ENCODE measurements at places on chromosomes 7 and 10. TPM values are rescaled to one million over a fixed set of nuclear protein-coding genes. Genes with fewer than 3 reads are reported as not detected.

DNA sequence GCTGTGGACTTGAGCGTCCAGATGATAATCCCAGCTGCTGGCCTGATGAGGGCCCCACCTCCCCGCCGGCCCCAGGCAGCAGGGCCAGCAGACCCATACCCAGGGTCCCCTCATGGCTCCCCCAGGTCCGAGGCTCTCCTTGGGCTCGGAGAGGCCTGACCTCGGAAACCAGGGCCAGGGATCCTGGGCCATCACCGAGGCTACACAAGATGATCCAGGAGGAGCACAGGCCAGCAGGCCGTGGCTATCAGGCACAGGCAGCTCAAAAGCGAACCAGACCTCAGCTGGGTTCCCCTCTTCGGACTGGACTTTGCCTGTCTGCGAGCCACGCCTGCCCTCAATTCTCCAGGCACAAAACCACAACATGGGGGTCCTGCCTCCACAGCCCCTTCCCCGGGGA lies 17.4 kb downstream of the PDGFA start:
- no peak for DNase-seq

DNA sequence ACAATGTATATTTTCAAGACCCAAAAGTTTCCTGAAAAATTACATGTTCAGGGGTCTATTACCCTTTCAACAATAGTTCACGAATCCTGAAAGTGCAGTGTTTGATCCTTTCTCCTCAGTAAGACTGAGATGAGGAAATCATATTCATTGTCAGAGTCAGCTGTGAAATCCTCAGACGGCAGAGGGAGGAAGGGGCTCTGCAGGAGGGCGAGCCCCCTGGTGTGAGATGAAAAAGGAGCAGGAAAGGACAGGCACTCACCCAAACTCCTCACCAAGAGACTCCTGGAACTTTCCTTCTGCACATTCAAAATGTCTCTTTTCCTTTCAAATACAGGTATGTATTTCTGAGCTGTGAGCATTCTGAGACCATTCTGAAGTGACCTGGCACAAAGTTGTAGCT lies 150.3 kb upstream of the HABP2 start:
- no peak for DNase-seq

GRCh38 chr7:73717025-73717807 lies 2.3 kb downstream of the STX1A start:
- DNase-seq, result no peak

- peak; percentile 35 for DNase-seq
Measured at GRCh38 chr7:127253281-127254162, 781 bp upstream of the GRM8 start.

GRCh38 chr10:133142523-133143199 lies 17.4 kb upstream of the KNDC1 start:
- no peak for DNase-seq

GRCh38 chr7:149868623-149869290 lies 5.0 kb upstream of the ATP6V0E2 start:
- no peak for DNase-seq

DNA sequence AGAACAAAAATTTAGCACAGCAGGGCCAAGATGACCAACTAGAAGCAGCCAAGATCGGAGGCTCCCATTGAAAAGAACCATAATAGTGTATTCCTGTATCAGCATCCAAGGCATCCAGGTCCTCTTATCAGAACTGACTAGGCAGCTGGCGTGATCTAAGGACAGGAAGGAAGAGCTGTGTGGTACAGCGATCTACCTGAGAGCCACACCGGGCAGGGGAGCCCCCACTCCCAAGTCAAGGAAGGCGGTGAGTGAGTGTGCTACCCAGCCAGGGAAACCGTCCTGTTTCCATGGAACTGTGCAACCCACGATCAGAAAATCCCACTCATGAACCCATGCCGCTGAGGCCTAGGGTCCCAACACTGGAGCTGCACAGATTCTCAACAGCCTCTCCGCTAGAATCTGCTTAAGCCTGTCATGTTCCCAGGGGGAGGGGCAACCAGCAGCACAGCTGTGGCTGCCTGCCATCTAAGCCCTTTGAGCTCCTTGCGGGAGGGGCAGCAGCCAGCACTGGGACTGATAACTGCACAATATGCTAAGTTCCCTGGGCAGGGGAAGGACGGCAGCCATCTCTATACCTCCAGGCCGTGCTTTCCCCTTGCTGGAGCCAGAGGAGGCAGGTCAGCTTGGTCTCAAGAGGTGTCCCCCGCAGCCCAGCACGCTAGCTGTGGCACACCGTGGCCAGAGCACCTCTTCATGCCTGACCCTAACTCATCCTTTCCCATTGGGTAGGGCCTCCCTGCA lies 213.0 kb upstream of the SMIM30 start:
- DNase-seq, result no peak

- DNase-seq, result no peak
Measured at GRCh38 chr7:696812-697551, 29.5 kb upstream of the DNAAF5 start.

- DNase-seq, result no peak
Measured at GRCh38 chr7:66055321-66055956, 20.2 kb upstream of the ASL start.

- no peak for DNase-seq
Measured at GRCh38 chr10:3808689-3809199, 23.7 kb upstream of the KLF6 start.

GRCh38 chr7:83934118-83934734 lies 260.4 kb downstream of the SEMA3A start:
- DNase-seq, result no peak

DNA sequence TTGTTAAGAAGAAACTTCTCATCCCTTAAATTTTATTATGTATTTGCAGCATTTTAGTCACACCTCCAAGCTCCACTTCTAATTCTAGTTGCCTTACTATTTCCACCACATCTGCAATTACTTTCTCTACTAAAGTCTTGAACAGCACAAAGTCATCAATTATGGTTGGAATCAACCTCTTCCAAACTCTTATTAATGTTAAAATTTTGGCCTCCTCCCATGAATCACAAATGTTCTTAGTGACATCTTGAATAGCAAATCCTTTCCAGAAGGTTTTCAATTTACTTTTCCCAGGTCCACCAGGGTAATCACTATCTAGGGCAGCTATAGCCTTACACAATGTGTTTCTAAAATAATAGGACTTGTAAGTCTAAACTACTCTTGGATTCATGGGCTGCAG lies 126.3 kb upstream of the POM121L12 start:
- no peak for DNase-seq

DNA sequence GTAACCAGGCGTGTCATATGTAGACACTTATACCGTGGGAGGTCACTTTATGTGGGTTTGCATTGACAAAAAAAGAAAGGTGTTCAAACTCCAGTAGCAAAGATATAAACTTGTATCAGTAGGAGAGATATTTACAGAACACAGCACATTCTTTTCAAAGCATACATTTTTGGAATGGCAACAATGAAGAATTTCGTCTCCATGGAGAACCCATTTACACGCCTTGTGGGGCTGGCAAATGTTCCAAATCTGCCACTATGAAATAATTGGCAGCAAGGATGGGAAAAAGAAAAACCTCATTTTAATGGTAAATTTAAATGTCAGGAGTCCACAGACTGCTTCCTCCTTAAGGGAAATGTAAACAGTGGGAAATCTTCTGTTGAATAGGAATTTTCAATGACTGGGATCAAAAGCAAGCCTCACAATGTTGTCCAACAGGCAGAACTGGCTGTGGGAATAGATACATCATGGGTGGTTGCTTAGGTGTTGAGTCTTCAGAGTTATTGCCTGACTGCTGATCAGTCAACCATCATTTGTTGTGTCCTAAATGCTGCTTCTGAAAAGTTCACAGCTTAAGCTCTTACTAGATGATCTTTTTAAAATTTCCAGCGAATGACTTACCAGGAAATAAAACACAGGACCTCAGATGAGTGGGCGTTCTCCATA lies 256.6 kb upstream of the SEMA3C start:
- no peak for DNase-seq

DNA sequence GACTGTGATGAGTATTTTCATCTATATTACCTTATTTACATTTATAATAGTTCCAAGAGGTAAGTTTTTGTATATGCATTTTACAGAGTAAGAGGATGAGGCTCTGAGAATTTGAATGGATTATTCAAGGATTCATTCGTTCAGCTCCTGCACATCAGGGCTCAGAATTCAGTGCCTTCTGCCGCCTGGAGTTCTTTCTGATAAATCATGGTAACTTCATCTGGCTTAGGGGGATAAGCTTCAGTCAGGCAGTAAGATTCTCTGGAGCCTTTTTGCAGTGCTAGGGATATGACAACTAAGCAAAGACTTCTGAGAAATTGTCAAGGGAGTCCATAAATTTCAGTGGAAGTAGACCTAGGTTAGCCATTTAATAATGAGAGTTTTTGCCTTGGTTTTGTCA lies 668.6 kb downstream of the NRG3 start:
- no peak for DNase-seq

GRCh38 chr7:17942231-17942630 lies 1.9 kb upstream of the SNX13 start:
- no peak for DNase-seq

- DNase-seq, result no peak
Measured at GRCh38 chr10:21976739-21977138, 26.8 kb downstream of the DNAJC1 start.

DNA sequence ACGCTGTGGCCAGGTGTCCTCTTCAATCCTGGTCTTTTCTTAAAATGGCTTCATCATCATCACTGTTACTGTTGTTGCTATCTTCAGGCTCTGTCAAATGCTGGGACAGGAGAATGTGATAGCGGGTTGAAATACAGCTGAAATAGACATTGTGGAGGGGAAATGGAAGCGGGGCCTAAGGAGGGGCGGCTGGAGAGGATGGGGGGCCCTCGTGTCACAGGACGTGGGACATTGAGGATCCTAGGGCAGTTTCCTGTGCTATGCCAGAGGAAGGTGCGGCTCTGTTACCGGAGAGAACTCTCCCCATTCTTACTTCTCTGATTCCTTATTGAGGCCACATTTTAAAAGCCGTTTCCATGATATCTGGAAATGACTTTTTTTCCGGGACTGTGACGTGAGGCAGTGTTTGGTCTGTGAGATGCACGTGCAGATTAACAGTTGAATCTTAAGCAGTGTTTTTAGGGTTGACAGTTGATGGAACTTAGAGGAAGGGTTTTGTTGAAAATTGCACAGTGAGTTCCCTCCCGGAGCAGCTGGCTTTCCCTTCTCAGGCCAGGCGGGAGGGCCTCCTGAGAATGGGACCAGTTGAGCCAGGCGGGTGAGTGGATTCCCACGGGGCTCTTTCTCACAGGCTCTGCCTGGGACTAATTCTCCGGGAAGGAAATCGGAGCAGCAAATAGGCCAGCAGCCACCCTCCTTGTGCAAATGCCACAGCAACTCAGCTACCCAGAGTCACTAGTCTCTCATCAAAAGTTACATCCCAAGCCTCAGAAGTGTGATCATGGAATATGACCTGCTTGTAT lies 125.2 kb downstream of the TACC2 start:
- no peak for DNase-seq

- no peak for DNase-seq
Measured at GRCh38 chr7:133186060-133186459, 66.8 kb upstream of the EXOC4 start.

- DNase-seq, result no peak
Measured at GRCh38 chr7:16130111-16131110, 290.9 kb downstream of the CRPPA start.

DNA sequence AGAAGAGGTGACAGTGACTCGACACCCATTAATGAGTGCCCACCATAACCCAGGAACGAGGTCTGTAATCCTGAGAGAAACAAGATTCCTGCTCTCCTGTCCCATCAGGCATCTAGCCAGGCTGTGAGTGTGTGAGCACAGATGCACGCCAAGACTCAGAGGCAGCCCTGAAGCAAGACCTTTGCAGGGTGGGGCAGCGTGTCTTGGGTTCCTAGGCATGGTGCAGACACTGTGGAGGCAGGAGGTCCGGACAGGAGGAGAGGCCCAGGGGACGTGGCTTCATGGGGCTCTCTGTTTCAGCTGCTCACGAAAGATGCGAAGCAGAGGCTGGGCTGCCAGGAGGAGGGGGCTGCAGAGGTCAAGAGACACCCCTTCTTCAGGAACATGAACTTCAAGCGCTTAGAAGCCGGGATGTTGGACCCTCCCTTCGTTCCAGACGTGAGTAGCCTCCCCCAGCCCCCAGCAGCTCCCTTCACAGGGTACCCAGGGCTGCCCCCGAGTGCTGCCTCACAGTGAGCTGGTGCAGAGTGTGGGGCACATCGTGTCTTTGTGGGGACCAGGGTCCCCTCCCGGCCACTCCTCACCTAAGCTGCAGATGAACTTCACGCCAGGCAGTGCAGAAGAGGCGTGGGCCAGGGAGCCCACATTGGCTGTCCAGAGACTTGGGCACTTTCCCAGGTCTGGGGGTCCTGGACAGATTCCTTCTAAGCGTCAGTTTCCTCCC lies 94.5 kb downstream of the RGS10 start:
- no peak for DNase-seq

GRCh38 chr10:119296703-119297102 lies 89.3 kb downstream of the GRK5 start:
- no peak for DNase-seq

GRCh38 chr7:104903846-104904245 lies 110.2 kb upstream of the KMT2E start:
- DNase-seq, result no peak

- DNase-seq, result no peak
Measured at GRCh38 chr10:71475243-71475871, 78.6 kb downstream of the CDH23 start.

DNA sequence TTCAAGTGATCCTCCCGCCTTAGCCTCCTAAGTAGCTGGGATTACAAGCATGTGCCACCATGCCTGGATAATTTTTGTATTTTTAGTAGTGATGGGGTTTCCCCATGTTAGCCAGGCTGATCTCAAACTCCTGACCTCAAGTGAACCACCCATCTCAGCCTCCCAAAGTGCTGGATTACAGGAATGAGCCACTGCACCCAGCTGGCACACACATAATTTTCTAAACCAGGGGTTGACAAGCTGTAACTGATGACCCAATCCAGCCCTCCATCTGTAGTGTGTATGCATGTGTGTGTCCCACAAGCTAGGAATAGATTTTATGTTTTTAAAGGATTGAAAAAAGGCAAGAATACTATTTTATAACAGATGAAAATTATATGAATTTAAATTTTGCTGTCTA lies 125.9 kb upstream of the INSYN2A start:
- DNase-seq, result no peak

GRCh38 chr10:110717781-110718589 lies 73.8 kb downstream of the RBM20 start:
- peak; percentile 11 for DNase-seq

DNA sequence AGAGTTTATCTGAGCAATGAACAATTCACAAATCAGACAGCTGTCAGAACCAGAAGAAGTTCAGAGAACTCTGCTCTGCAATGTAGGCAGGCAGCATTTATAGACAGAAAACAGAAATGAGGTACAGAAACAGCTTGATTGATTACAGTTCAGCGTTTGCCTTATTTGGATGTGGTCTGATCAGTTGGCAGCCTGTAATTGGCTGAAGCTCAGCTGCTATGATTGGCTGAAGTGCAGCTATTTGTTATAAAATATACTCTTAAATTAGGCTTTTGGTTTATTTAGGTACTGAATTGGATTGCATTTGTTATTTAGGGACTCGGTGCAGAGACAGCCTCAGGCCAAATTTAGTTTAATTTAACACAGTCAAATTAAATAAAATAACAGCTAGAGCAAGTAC lies 85.8 kb upstream of the JAZF1 start:
- DNase-seq, result no peak

Gene ZNF398
- total RNA-seq, result 20.1 TPM

Gene SDK1
- 16.2 TPM for total RNA-seq

Gene IDI2
- total RNA-seq, result not detected

Gene CCDC172
- total RNA-seq, result not detected

Gene ZP3
- 1.2 TPM for total RNA-seq

Gene SKIDA1
- 0.39 TPM for total RNA-seq

Gene JCAD
- 47.6 TPM for total RNA-seq

Gene SLC26A5
- 0.20 TPM for total RNA-seq

Gene CALML5
- not detected for total RNA-seq

Gene CACNB2
- 6.6 TPM for total RNA-seq

Gene SCIN
- total RNA-seq, result 1.7 TPM

Gene ABCA13
- 3.3 TPM for total RNA-seq

Gene UBE2D4
- total RNA-seq, result 12.9 TPM

Gene GDF2
- not detected for total RNA-seq

Gene GRM3
- total RNA-seq, result not detected

Data from tibial nerve (tissue), 4 donors.